ENCODE measurements at places on chromosomes 5 and 9.

DNA sequence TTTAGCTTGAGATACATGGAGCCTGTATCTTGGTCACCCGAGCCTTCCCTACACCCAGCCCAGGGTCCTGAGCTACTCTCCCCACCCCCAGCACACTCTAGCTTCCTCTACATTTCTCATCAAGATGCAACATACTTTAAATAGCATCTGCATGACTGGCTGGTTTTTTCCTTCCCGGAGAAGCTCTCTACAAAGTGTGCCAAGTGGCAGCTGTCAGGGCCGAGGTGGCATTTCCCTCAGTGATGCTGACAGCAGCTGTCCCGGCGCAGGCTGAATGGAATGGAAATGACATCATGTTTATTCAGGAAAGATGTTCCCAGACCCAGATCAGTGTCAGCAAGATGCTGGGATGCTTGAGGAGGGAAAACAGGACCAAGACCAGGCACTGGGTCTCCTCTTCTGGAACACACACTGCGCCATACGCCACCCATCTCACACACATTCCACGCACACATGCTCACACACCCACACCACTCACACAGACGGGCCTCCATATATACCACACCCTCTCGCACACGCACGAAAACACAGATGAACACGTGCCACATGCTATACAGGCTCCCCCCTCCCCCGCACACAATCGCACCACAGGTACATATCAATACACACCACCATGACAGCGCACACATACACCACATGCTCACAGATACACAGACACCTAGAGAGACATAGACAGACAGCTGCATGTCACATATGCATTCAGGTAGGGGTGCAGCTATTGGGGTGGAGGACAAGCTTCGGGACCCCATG, 67.8 kb downstream of the LHX2 start:
- DNase-seq, result no peak

DNA sequence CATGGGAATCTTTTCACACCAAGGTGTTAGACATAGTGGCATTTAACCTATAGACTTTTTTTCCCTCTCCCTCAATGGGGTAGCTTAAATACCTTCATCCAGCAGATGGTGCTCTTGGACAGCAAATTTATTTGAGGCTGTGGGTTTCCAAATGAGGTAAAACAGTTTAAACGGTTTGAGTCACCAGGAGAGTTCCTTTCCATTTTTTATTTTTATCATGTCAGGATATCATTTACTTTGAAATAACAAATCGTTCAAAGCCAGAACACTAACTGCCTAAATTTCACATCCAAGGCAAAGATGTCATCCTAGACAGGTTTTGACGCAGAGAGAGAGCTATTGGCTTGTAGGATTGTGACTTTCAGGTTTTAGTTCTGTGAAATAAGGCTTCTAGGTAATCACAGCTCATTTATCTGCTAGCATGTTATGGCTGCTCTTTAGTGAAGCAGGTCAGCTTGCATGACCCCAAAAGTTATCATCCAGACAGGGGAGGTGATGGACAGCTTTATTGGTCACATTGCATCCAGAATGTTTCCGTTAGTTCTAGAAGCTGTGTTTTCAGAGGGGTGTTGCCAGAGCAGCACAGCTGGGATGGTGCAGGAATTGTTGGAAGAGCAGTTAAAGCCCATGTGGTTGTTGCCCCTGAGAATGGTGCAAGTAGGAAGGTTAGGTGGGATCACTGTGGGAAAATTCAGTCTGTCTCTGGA, 69.8 kb downstream of the KDM4C start:
- no peak for DNase-seq

- no peak for DNase-seq
Observed at GRCh38 chr5:142922223-142922952, 152.2 kb downstream of the ARHGAP26 start.

DNA sequence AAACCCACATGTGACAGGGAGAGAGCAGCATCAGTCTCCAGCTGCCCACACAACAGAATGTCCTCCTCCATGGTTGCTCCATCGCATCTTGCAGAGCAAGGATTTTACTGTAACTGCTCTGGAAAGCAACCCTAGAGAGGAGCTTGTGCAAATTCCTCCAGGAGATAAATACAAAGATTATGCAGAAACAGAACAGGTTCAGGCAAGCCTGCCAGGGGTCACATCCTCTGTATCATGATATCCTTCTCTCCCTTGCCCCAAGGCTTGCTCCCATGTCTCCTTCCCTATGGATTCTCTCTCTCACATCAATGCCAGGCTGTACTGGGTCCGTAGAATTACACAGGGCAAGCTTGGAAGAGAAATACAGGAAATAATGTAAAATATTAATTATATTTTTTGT, 226.0 kb downstream of the MPDZ start:
- DNase-seq, result no peak

DNA sequence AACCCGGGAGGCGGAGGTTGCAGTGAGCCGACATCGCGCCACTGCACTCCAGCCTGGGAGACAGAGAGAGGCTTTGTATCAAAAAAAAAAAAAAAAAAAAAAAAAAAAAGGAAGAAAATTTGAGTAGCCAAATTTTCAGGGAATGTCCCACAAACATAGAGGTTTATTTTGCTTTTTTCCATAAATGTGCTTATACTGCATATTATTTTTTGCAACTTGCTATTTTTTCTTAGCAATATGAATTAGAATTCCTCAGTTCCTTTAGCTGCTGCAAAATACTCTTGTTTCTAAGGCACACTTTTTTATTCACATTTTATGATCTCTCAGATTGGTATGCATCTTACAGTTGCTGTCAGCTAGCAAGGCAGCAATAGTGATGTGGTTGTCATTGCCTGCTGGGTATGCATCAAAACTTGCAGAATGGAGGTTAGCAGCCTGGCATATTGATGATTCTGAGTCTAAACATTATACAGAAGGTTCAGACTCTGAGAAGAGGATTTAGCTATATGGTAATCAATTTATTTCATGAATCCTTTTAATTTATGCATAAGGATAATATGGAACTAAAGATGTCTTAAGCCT, 13.0 kb upstream of the MSANTD3 start:
- no peak for DNase-seq

DNA sequence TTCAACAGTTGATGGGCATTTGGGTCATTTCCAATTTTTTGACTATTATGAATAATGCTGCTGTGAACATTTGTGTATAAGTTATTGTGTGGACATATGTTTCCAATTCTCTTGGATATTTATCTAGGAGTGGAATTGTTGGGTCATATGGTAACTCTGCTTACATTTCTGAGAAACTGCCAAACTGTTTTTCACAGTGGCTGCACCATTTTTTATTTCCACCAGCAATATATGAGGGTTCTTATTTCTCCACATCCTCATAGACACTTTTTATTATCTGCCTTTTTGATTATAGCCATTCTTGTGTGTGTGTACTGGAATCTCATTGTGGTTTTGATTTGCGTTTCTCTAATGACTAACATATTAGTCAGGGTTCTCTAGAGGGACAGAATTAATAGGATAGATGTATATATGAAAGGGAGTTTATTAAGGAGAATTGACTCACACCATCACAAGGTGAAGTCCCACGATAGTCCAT, 14.7 kb upstream of the MED27 start:
- no peak for DNase-seq

- no peak for DNase-seq
Observed at GRCh38 chr5:74206579-74207550, 433.7 kb downstream of the ENC1 start.

DNA sequence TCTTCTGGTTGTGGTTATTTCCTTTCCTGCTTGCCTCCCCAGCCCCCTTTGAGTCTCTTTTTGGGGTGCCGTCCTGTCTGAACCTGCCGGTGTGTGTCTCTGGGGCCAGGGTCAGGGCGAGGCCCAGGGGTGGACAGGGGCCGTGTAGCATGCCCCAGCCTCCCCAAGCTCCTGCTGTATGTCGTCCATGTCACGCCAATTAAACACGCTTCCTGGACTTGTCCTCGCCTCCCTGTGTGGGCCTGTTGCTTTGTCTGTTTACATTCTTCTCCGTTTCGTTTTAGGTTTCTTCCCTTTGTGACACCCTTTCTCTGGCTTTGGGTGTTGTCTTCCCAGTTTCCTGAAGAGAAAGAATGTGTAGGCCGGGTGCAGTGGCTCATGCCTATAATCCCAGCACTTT, 28.5 kb upstream of the HMCN2 start:
- DNase-seq, result no peak

GRCh38 chr5:112294126-112294525, 125.0 kb downstream of the EPB41L4A start:
- DNase-seq, result no peak

DNA sequence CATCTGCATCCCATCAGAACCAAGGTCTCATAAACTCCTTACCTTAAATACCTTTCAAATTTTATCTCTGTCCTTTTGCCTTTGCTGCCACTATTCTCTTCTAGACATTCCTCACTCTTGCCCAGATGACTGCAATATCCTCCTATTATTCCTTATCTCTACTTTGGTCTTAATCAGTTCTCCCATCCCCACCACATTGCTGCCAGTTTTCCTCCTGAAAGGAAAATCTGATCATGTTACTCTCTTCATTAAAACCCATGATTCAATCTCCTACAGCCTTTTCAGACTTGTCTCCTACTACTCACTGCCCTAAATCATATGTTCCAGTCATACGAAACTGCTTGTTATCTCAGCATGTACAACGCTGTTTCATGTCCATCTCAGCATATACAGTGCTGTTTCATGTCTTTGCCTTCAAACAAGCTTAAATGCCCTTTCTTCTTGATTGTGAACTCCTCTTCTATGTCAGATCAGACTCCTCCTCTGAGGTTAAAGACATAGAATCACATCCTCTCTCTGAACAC, 152.6 kb upstream of the FST start:
- DNase-seq, result no peak

Measured in activated CD8-positive, alpha-beta memory T cell treated with anti-CD3 and anti-CD28 coated beads for 1 hour (primary cell).